Activated T-cell treated with anti-CD3 and anti-CD28 coated beads for 4 hours (primary cell): ENCODE measurements at places on chromosomes 3 and 15.

DNA sequence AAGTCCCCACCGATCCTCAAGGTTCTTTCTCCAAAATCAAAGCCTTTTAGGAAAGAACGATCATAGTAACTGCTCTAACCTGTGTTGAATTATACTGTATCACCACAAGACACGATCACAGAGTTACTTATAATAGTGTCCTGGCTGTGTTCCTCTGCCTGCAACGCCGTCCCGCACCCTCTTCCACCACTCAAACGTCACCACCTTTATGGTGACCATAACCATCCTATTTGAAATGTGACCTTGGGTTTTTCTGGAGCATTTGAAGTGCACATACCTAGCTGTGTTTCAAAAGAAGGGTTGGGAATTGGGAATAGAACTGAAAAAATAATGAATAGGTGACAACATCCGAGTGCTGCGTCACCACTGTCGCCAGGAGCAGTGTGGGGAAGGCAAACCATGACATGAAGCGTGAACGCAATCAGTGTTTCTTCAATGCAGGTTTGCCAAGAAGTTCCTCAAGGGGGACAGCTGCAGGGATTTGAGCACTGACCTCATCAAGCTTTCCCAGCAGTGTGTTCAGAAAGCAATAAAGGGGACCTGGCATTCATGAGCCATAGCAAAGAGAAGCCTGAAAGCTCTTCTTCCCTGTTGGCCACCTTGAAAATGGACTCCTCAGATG is 769 bp upstream of the SELENOS start:
- DNase-seq = no peak

- DNase-seq = no peak
Measured at GRCh38 chr3:6601374-6601773, 259.5 kb upstream of the GRM7 start.

DNA sequence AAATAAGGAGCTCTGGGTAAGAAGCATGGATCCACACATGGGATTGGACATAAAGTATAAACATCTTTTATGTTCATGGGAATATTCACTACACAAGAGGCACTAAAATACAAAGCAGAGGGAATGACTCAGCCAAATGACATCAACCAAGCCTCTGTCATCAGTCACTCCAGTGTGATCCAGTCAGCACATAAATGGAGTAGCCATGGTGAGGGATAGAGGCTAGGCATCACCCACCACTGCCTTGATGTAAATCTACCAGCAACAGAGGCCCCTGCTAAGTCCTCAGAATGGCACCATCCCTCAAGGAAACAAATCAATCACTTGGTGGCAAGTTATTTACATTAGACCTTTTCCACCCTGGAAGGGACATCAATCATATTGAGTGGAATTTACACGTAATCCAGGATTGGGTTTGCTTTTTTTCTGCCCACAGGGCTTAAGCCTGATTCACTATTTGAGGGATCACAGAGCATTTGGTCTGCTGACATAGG is 27.2 kb downstream of the VEPH1 start:
- DNase-seq = no peak

GRCh38 chr3:54094926-54095325 is 27.4 kb upstream of the CACNA2D3 start:
- no peak for DNase-seq

GRCh38 chr3:45906681-45907407 is 20.5 kb downstream of the CCR9 start:
- DNase-seq = no peak

- DNase-seq = peak; percentile 11
Measured at GRCh38 chr3:188950832-188951489, 220.8 kb upstream of the TPRG1 start.

GRCh38 chr3:55405436-55405835 is 81.7 kb downstream of the WNT5A start:
- DNase-seq = no peak

DNA sequence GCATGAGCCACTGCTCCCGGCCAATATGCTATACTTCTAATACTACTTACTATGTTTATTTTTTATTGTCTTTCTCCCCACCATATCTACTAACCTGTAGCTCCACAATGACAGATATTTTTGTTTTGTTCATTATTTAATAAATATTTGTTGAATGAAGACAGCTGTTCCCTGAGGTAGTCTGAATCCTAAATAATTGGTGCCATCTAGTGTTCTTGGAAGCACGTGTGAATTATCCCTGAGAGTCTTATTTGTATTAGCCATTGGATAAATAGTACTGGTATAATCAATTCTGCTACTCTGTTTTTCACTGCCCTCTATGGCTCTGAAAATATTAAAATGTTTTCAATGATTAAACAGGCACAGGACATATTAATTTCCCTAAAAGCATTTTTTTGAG is 5.6 kb upstream of the APPL1 start:
- DNase-seq = no peak

GRCh38 chr15:85646538-85647091 is 148.1 kb downstream of the KLHL25 start:
- DNase-seq = no peak

GRCh38 chr3:26963361-26963743 is 340.8 kb downstream of the LRRC3B start:
- DNase-seq = no peak

- no peak for DNase-seq
Measured at GRCh38 chr15:85639752-85640381, 154.9 kb downstream of the KLHL25 start.

DNA sequence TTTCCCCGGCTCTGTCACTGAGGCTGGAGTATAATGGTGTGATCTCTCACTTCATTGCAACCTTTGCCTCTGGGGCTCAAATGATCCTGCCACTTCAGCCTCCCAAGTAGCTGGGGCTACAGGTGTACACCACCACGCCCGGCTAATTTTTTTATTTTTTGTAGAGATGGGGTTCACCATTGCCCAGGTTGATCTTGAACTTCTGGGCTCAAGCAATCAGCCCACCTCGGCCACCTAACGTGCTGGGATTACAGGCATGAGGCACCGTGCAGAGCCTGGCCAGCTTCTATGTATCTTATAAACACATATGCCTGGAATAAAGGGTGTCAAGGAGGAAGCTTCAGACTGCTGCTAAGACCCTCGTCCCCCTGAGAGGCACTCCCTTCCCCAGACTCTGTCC is 4.2 kb downstream of the ZNF589 start:
- no peak for DNase-seq

DNA sequence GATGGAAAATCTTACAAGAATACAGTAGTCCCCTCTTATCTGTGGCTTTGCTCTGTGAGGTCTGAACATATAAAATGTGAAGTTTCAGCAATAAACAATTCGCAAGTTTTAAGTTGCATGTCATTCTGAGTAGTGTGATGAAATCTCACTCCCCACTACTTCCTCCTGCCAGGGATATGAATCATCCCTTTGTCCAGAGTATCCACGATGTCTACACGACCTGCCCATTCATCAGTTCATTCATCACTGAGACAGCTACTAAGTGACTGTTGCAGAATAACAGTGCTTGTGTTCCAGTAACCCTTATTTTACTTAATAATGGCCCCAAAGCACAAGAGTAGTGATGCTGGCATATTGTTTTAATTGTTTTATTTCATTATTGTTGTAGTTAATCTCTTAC is 489.2 kb upstream of the UBE2E2 start:
- DNase-seq = no peak

DNA sequence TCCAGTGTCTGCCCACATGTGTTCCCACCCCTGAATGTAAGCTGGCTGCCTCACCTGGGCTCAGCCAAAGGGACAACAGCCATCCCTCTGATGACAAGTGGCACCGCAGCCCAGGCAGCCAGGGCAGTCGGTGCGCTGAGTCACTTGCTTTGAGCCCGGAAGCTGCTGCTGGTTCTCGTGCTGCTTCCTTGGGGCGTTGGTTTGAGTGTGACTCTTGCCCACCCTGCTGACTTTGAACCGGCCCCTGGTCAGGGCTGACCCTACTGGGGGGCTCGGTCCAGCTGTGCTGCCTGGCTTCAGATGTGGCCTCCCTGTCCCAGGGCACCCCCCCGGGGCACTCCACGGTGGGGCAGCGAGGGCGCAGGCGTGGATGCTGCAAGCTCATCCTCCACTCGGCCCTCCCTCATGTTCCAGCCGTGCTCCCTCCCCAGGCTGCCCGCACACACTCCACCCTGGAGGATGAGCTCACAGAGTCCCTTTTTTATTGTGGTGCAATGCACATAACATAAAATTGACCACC is 62.1 kb downstream of the EFCAB12 start:
- no peak for DNase-seq

- DNase-seq = no peak
Measured at GRCh38 chr3:126147147-126147931, 33.0 kb downstream of the ALDH1L1 start.

GRCh38 chr3:133477487-133477886 is 77.6 kb downstream of the BFSP2 start:
- no peak for DNase-seq

DNA sequence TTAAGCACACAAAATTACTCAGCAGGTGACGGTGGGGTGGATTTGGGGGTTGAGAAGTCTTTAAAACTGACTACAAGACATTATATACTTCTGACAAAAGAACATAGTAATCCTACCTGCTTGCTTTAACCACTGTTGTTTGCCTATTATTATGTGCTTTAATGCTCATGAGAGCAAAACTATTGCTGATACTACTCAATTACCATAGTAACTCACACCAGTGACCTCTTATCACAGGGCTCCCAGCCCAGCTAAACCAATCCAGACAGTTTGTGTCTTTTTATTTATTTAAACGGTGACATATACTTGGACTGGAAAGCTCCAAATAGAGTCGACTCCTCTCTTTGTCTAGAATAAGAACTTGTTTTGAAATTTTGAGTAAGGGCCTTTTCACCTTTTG is 42.8 kb upstream of the FEZF2 start:
- no peak for DNase-seq

GRCh38 chr3:103684904-103685303 is 1250.1 kb downstream of the ZPLD1 start:
- no peak for DNase-seq

- DNase-seq = no peak
Measured at GRCh38 chr3:5220667-5221431, 33.3 kb downstream of the EDEM1 start.

- DNase-seq = no peak
Measured at GRCh38 chr3:128188956-128189355, 35.7 kb downstream of the EEFSEC start.

- no peak for DNase-seq
Measured at GRCh38 chr3:30457081-30457480, 149.3 kb upstream of the TGFBR2 start.

DNA sequence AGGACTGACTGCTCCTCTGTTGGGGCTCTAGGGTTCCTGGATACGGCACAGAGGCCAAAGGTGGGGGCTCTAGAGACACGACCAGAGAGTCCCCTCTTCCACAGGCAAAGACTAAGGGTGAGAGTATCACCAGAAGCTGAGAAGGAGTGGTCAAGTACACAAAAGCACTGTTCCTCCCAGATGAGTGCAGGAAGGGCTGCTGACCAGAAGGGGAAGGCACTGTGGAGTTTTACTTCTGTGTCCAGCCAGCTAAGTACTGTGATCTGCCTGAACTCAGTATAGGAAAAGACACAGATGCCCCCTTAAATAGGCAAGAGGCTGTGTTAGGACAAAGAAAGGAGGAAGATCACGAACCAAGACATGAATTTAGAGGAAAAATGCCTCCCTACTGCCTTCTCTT is 11.7 kb downstream of the MRPS11 start:
- DNase-seq = no peak

DNA sequence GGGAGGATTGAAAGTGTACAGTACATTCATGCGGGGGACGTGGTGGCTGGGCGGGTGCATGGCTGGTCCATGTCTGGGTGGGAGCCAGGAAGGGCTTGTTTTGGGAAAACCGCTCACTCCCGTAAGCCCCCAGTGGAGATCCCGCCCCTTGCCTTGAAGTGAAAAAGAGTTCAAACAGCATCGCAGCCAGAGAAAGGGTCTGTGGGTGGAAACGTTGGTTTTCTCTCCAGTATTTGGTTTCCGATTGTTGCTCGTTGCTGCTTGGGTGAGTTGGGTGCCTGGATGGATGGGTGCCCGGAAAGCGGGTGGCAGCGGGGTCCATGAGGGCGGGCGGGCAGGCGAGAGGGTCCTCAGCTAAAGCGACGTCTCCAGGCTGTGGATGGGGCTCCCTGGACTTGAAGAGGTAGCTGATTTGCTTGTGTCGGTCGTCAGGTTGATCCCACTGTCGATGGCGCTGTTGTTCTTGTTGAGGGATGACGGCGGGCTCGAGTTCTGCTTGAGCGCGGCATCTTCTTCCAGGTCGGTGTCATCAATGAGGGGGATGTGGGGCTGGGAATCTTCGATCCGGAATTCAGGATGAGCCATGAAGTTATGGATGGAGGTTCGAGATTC is 7.7 kb upstream of the SEC13 start:
- DNase-seq = no peak

DNA sequence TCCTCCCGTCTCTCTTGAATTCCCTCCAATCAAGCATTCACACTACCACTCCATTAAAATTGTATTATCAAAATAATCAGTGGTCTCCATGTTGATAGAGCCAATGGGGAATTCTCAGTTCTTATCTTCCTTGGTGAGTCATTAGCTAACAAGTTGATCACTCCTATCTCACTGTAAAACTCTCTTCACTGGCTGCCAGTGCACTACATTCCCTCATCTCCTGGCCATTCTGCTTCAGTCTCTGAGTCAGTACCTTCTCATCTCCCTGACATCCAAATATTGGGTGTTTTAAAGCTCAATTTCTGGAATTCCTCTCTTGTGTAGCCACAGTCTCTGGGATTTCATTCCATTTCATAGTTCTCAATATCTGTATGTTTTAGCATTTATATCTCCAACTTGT is 175.2 kb downstream of the ALDH1A2 start:
- DNase-seq = no peak

DNA sequence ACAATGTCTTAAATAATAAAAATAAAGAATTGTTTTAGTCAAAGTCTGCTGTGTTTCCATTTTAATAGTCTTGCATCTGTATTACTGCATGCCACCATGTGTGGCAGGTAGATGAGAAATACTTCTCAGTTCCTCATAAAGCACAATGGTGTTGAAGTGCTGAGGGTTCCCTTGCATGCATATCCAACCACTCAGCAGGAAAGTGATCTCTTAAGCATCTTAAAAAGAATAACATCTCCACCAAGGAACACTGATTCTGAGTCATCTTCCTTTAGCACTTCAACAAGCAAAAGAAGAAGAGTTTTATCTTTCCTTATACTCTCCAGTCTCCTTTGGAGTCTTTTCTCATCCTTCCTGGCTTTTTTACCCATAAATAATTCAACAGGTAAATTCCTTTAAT is 602.0 kb downstream of the TBL1XR1 start:
- no peak for DNase-seq

DNA sequence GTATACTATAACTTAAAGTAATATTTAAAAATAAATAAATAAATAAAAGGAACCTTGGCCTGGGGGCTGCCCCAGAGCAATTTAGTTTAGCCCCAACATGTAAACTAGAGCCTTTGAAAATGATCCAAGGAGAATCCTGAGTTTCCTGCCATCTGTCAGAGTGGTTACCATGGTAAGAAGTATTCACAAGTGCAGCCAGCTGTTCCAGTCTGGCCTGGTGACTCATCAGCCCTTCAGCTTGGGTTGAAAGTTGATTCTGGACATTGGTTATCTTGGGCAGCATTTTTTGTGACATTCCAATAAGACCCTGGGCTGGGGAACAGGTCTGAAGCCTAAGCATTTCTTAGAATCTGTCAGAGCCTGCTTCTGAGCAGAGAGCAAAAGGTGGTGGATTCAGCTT is 72.7 kb upstream of the LRTM1 start:
- no peak for DNase-seq

- DNase-seq = no peak
Measured at GRCh38 chr3:89072642-89073041, 34.8 kb upstream of the EPHA3 start.

- DNase-seq = no peak
Measured at GRCh38 chr15:76340803-76341365, 4.3 kb downstream of the ISL2 start.
